ENCODE measurements at places on chromosomes 4 and X.
A peak's percentile ranks its signal among the peaks of the same experiment; 100 is the strongest.

- DNase-seq, result no peak
Measured at GRCh38 chrX:153974003-153974725, 1.6 kb downstream of the TMEM187 start.

- DNase-seq, result peak; percentile 25
Measured at GRCh38 chr4:663438-664428, 10.3 kb downstream of the ATP5ME start.

GRCh38 chr4:152021788-152022438 lies 261.1 kb upstream of the GATB start:
- no peak for DNase-seq

DNA sequence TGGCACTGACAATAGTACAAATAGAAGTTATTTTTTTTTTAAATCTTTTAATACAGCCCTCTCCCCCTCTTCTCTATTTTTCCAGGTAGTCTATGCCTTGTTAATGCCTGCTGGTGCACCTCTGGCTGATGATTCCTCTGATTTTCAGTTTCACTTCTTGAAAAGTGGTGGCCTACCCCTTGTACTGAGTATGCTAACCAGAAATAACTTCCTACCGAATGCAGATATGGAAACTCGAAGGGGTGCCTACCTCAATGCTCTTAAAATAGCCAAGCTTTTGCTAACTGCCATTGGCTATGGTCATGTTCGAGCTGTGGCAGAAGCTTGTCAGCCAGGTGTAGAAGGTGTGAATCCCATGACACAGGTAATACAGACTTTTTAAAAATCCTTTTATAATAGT lies 99.1 kb downstream of the USP9X start:
- DNase-seq, result no peak

DNA sequence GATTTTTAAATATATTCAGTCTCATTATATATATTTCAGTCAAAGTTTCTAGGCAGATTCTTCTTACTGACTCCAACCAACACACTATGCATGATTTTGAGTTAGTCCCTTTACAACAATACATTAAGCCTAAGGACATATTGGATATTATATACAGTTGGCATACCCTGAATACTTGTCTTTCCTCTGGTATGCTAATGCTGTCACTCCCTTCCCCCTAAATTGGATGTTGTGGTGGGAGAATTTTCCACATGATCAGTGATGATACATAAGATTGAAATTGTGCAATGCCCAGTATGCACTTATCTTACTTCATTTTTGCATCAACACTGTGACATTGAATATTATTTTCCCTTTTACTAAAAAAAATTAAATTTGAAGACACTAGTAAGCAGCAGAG lies 935.2 kb downstream of the PCDH7 start:
- no peak for DNase-seq

GRCh38 chr4:149933883-149934282 lies 118.2 kb upstream of the IQCM start:
- no peak for DNase-seq

DNA sequence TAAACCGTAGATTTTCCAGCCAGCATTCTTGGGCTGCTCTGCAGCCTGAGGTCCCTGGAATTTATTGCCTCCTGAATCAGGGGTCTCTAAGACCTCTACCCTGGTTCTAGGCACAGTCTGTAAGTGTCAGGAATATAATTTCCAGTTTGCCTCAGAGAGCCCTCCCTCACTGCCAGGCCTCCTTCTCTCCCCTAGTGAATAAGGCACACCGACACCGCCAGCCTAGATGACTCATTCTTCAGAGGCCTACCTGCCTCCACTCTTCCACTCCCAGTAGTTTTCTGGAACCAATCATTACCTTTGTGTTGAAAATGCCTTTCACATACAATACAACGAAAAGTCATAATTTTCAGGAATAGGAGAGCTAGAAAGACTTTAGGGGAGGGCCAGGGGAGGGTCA lies 50.3 kb upstream of the ARHGEF9 start:
- DNase-seq, result no peak

DNA sequence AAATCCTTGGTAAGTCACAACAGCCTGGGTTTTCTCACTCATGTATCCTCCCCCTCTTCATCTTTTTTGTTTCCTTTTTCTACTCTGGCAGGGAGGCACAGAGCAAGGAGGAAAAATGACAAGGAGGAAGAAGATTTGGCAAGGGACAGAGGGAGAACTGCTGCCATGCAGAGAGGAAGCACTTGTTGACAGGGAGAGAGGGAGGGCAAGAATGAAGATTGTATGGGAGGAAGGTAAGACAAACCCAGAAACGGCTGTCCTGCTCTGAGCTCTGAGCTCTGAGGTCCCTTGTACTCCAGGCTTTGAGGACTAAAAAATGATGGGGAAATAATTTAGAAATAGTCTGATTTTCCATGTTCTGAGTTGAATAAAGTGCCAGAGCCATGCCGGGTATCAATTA lies 123.9 kb downstream of the DCHS2 start:
- DNase-seq, result no peak

DNA sequence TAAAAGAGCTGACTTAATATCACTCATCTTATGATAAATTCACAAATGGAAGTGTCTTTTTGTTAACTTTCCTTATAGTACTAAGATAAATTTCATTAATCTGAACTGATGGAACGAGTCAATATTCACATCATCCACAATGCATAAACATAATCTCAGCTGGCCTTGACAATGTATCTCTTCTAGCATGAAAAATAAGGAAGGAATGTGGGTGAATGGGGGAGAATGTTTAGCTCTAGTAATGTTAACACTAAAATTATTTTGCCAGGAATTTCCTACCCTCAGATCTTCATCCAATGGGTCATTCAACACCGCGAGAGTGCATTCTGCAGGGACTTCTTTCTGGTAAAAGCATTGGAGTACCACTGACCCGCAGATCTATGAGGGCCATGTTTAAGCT lies 15.8 kb downstream of the TRPC3 start:
- no peak for DNase-seq

DNA sequence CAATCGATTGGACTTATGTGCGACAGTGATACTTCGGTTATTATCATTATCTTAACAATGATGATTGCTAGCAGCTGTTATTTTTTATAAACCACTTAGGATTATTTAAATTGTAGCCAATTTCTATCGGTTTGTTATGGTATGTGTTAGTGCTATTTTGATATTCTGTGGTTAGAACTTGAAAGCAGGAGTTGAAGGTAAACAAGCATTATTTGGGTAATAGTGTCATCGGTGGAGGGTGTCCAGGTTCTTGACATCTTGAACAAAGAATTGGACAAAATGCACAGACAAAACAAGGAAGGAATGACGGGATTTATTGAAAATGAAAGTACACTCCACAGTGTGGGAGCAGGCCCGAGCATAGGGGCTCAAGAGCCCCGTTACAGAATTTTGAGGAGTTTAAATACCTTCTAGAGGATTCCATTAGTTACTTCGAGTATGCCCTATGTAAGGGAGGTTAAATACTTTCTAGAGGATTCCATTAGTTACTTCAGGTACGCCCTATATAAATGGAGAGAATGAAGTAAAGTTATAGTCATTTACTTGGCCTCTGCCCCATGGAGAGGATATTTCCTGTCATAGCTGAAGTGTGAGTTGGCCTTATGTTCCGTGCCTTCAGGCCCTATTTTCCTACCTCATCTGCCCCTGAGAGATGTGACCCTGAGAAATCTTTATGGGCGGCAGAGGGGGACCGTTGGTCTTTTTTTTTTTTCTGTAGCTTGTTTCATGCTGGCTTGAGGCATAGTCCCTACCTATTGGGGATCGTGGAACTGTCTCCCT lies 13.1 kb downstream of the MOB1B start:
- no peak for DNase-seq

DNA sequence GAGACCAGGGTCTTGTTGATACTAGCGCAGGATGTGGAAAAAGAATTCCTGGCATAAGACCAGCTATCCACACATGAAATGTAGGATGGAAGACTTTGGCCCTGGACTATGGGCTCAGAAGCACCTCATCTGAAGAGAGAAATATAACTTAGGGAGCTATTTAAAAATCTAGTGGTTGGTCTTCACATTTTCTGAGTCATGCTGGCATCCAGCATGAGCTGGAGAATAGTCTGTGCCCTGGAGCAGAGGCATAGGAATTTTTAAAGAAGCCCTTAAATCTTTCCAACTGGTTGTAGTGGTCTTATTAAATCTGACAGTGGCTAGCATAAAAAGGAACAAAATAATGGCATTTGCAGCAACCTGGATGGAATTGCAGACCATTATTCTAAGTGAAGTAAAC lies 86.3 kb downstream of the SMARCA5 start:
- DNase-seq, result no peak

DNA sequence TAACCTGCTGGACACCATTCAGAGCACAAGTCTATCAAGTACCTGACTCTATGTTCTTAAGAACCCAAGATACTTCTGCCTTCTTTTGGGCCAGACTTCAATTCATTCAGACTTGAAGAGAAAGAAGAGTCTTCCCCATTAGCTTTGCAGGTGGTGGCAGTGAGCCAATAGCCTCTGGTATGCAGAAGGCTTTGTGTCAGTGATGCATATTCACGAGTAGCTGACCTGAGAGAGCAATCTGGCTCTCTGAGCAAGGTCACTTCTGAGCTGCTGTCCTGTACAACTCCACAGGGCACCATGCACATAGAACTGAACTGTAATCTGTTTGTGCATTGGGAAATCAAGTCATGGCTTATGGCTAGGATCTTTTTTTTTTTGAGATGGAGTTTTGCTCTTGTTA lies 39.9 kb upstream of the SPINK2 start:
- DNase-seq, result no peak

GRCh38 chrX:24175276-24175675 lies 25.7 kb downstream of the ZFX start:
- no peak for DNase-seq

- DNase-seq, result no peak
Measured at GRCh38 chrX:150544222-150544787, 24.1 kb upstream of the MTM1 start.

- DNase-seq, result no peak
Measured at GRCh38 chr4:149785696-149786431, 29.8 kb downstream of the IQCM start.

GRCh38 chr4:2937146-2937857 lies 25.9 kb downstream of the NOP14 start:
- DNase-seq, result no peak

DNA sequence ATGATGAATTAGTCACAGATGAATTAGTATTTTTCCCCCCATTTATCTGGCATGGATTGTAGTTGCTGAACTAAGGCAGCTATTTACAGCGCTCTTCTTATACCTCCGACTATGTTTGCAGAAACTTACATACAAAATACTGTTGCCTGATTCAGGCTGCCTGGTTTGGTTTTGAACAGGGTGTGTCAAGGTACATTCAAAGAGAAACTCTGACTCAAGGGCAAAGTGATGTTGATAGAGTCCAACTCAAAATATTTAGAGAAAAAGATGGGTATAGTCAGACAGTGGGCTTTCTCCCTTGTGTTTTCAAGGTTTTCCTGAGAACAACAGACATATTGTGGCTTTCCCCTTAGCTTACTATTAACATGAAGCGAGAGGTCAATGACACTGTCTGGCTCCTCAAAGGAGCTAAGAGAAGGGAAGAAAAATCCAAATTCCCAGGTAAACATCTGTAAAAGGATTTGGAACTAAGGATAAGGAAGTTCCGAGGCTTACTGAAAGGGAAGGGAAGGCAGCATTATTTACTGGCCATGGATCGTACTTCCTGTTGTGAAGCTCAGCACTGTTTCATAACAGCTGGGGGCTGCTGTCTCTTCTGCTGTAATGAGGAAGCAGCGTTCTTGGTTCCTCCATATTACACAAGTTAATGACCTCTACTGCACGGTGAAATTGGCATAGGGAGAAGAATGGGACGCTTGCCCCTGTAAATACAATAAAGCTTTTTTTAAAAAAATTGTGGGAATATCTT lies 30.9 kb downstream of the FAM9C start:
- DNase-seq, result no peak

DNA sequence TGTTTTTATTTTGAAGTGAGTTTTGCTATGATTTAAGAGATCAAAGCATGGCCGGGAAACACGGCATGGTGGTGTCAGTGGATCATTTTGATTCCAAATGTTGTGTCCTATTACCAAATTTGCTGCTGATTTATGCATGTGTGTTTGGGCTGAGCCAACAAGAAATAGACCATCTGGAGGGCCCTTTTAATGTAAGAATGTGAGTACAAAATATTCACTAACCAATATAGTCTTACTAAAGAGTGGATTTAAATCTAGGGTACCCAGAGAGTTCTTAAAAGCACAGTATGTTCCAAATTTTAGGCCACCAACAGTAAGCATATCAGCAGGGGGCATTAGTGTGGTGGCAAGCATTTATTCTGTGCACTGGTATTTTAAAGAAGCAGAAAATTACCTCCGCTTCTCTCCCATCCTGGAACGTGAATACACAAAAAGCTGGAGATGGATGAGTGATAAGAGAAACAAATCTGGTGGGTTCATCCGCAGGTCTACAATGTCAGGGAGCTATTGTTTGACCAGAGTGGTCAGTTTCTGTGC lies 444.4 kb upstream of the IGFBP7 start:
- no peak for DNase-seq

DNA sequence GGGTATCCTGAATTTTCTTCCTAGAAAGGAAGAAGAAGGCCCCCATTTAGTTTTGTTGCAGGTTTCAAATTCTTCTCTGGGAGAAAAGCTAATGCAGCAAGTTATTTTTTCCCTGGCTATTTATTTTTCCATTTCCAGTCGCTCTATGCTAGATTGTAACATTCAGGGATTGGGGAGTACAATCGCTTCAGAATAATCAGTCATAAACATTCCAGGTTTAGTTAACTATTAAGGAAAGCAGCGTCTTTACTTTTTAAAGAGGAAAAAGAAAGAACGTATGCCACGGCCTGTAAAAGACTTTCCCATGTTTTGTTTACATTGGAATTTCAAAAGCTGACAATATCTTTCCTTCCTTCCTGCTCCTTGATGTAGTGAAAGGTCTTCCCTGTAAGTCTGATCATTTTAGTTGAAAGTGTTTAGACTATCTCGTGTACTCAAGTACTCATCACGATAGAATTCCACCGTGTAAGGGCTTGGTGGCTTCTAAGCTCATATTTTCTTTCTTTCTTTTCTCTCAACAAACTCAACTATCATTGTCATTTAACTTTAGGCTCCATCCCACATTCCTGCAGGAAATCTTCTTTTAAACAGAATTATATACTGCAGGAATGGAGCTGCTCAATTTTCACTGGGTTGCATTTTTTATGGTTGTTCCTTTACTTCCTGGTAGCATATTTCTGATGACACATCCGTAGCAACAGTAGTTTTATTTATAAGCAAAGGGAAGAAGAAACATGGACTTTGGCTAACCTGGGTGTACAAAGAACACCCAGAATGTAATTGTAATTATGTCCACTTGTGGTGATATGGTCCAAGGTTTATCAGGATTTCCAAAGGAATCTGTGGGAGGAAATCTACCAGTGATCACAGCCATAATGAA lies 213.1 kb upstream of the FAT1 start:
- no peak for DNase-seq

- no peak for DNase-seq
Measured at GRCh38 chrX:128800138-128800537, 723.2 kb downstream of the SMARCA1 start.

GRCh38 chr4:75289914-75290582 lies 224.2 kb downstream of the RCHY1 start:
- peak; percentile 4 for DNase-seq

GRCh38 chr4:82810176-82810575 lies 11.6 kb upstream of the SCD5 start:
- DNase-seq, result no peak

- DNase-seq, result no peak
Measured at GRCh38 chrX:24435060-24435459, 30.0 kb upstream of the PDK3 start.

Measured in NCI-H1694 (cell line).